ENCODE measurements at places on chromosomes 12 and 14.

GRCh38 chr14:63513756-63514155, 29.4 kb downstream of the PPP2R5E start:
- DNase-seq = no peak

GRCh38 chr14:92386637-92387036, 63.7 kb downstream of the SLC24A4 start:
- DNase-seq = no peak

DNA sequence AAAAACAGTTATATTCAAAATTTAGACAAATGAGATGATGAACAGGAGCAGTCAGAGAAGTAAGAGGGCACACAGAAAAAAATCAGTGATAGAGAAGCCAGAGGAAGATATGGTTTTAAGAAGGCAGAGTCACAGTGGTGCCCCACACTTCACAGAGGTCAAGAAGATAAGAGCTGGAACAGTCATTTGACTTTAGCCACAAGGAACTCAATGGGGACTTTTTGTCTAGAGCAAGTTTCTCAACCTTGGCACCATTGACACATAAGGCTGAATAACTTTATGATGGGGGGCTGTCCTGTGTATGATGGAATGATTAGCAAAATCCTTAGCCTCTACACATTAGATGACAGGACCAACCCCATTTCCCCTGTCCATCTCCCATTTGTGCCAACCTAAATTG, 172.8 kb upstream of the PLEKHG7 start:
- no peak for DNase-seq

DNA sequence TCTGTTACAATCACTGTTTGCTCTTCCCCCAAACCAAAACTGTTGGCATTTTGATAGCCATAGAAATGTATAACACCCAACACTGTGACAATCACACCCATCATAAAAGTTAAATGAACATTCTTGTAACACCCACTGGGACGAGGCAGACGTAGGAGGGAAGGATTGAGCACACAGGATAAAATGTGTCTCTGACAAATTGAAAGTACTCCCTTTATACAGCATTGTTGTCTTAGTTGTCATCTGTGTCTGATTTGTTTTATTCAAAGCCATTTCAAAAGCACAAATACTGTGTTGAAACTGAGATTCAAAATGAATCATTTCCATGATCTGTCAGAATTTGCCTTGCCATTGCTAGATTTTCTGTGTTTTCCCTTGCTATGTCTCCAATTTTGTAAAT, 436.3 kb downstream of the TMTC2 start:
- no peak for DNase-seq

GRCh38 chr12:122875590-122876220, 20.2 kb downstream of the VPS37B start:
- DNase-seq = no peak

- DNase-seq = no peak
These were observed 193.9 kb downstream of the RASSF9 start for GRCh38 chr12:85642288-85642687.

GRCh38 chr14:92316937-92317336, 6.0 kb upstream of the SLC24A4 start:
- no peak for DNase-seq

DNA sequence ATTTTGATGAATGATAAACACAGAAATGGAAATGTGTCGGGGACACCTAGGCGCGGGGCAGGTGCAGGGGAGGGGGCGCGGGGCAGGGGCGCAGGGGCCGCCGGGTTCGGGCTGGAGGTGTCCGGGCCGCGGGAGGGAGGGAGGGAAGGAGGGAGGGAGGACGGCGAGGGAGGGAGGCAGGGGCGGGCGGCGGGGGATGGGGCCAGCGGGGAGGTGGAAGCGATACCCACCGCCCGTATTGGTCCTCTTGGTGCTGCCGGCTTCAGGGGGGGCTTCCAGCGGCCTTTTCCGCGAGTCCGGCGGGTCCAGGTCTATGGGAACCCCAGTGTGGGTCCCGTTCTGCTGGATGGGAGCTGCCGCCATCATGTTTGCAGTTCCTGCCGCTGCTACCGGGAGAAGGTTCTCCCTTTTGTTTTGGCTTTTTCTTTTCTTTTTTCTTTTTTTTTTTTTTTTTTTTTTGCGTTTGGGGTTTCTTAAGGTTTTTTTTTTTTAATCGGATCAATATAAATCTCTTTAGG, 703 bp downstream of the NOVA1 start:
- DNase-seq = no peak

DNA sequence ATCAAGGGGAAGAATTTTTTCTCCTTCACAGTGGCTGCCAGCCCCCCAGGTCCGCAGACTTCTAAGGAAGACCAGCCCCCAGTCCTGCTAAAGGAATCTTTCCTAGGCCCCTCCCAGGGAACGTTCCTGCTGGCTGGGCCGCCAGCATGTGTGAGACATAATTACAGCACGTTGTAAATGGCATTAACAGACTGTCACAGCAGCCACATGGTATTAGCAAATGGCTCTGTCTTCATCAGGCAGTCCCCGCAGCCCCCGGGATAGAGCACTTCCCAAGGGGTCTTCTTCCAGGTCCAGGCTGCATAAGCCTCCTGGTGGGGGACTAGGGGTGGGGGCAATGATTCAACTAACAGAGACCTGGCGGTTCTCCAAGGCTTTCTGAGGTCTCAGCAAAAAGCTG, 34.9 kb upstream of the FAM222A start:
- no peak for DNase-seq

- DNase-seq = no peak
These were observed 157.4 kb downstream of the DHRS2 start for GRCh38 chr14:23793532-23793931.

GRCh38 chr12:68591734-68592418, 18.8 kb upstream of the RAP1B start:
- DNase-seq = no peak

- DNase-seq = no peak
These were observed 112.5 kb downstream of the MED13L start for GRCh38 chr12:116165036-116165425.

GRCh38 chr12:6074979-6075585, 49.4 kb downstream of the VWF start:
- DNase-seq = no peak

GRCh38 chr12:112422531-112422930, 3.8 kb downstream of the PTPN11 start:
- DNase-seq = no peak

GRCh38 chr14:85535321-85535720, 5.4 kb downstream of the FLRT2 start:
- no peak for DNase-seq

DNA sequence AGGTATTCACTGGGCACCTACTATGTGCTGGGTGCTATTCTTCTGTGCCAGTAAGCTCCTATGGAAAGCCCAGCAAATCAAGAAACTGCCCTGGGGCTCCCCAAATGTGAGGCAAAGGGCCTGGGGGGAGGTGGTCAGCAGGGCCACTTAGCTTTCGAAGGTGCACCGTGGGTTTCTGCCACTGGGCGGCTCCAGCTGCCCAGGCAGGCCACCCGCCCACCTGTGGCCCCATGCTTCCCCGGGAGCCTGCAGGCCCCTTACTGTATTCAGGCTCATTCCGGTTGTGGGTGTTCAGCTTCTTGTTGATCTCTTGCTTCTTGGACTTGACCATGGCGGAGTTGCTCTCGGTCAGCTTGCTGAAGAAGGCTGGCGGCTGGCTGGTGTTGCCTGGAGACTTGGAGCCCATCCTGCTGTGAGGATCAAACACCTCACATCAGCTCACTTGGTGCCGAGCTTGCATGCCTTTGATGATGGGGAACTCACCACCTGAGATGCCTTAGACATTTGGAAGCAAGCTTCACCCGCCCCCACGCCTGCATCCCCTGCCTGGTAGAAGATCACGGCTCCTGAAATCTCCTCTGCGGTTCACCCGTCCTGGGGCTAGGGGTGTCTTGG, 37.3 kb downstream of the RFLNA start:
- DNase-seq = no peak

DNA sequence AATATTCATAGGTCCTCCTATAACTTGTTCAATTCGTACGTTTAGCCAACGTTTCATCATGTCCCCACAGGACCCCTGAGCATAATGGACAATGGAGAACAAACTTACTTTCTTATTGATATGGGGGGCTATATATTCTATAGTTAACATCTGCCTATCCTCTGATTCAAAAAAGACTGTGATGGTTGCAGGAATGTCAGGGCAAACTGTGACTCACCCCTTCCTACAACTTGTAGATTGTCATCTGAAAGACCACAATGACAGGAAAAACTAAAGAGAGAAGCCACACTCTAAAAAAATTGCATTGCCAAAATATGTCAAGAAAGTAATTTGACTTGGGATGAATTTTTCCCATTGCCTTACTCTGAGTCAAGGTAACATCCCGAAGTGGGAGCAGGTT, 50.8 kb downstream of the CATSPERB start:
- DNase-seq = no peak

GRCh38 chr12:2008677-2009076, 4.4 kb upstream of the DCP1B start:
- no peak for DNase-seq

DNA sequence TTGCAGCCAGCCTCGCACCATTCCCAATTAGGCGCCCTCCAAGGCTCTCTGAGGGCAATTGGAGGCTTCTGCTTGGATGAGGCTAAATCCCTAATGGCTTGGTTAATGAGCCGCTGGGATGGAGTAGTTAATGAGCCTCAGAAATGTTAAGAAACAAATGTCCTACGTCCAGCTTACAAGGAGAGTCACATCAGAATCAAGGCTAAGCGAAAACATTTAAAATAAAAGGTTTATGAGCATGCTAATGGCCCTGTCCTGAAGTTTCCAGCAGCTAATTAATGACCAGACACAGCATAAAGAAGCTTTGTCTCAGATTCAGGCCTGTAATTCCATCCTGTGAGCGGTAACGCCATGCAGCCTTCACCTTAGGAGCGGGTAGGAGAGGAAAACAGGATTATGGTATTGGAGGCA, 200.7 kb upstream of the BCL2L14 start:
- no peak for DNase-seq

- DNase-seq = peak; percentile 83
These were observed 88.4 kb downstream of the C12orf75 start for GRCh38 chr12:105418821-105419291.

- no peak for DNase-seq
These were observed 39.4 kb upstream of the ATXN2 start for GRCh38 chr12:111638556-111638955.

DNA sequence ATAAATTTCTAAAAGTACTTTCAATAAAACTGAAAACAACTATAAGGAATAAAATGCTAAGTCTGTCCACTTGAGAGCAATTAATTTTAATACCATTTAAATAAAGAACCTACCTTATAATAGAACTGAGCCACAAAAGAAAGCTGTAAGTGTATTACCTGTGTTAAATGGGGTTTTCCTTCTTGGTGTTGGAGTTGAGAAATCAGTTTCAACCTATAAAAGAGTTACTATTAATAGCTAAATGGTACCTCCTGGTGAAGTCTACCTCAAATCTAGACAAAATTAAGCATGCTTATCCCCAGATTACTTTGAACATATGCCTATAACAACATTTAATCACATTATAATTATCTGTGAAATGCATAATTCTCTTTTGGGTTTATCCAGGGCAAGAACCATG, 48.8 kb downstream of the MIS18BP1 start:
- no peak for DNase-seq

DNA sequence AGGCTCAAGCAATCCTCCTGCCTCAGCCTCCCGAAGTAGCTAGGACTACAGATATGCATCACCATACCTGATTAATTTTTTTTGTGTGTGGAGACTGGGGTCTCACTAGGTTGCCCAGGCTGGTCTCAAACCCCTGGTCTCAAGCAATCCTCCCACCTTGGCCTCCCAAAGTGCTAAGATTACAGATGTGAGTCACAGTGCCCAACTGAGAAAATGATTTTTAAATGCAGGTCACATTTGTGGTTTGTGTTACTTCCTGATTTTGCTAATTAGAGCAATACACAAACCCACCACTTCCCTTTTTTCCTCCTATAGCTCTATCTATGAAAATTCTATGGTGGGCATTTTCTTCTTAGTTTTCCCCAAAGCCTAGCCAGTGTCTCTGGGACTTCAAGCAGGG, 45.5 kb upstream of the TMEM263 start:
- no peak for DNase-seq

DNA sequence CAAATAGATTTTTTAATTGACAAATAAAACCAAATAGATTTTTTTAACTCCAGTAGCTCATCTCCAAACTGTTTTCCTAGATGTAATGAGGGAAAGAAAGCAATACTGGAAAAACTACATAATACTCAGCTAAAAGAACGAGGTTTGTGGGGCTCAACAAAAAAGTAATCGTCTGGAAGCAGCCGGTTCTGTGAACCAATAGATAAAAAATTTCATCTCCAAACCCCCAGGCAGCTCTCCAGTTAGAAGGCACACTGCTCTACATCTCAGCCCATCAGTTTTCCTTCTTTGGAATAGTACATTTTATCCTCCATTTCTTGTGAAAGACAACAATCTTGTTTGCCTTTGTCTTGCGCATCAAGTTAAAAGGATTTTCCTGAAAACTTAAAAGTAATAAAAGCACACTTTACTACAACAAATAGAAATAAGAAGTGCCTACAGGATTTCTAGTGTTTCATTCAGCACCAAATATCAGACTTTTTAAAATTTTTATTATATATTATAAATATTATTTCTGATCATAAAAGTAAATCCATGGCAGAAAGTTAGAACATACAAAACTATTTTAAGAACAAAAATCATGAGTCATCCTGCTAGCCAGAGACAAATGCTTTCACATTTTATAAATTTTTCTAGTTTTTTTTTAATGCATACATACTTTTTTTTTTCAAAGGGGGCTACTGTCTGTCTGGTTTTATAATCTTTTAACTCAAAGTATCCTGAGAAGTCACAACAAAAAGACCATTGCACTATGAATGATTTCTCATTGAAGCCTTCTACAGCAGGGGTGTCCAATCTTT, 67.7 kb downstream of the EPS8 start:
- peak; percentile 15 for DNase-seq

GRCh38 chr14:64983439-64984310, 3.0 kb upstream of the FNTB start:
- no peak for DNase-seq

- no peak for DNase-seq
These were observed 305.3 kb downstream of the SLC6A15 start for GRCh38 chr12:84607170-84607819.

DNA sequence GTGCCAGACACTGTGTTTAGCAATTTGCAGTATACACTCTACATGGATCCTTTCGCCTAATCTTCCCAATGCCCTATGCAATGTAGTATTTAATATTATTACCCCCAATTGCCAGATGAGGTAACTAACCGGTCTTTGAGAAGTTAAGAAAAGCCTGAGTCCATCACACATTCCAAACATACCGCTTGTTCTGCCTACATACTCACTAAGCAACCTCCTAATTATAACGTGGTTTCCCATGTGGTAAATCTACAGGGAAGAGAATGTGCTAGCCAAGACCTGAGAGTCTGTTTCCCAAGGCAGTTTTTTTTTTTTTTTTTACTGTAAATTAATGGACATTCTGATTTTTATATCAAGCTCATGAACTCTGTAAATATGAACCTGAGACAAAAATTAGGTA, 37.2 kb downstream of the ATP2B1 start:
- peak; percentile 73 for DNase-seq

GRCh38 chr12:67446716-67447115, 177.6 kb downstream of the CAND1 start:
- no peak for DNase-seq
